ENCODE measurements at places on chromosomes 1 and 21.
A peak's percentile ranks its signal among the peaks of the same experiment; 100 is the strongest.

DNA sequence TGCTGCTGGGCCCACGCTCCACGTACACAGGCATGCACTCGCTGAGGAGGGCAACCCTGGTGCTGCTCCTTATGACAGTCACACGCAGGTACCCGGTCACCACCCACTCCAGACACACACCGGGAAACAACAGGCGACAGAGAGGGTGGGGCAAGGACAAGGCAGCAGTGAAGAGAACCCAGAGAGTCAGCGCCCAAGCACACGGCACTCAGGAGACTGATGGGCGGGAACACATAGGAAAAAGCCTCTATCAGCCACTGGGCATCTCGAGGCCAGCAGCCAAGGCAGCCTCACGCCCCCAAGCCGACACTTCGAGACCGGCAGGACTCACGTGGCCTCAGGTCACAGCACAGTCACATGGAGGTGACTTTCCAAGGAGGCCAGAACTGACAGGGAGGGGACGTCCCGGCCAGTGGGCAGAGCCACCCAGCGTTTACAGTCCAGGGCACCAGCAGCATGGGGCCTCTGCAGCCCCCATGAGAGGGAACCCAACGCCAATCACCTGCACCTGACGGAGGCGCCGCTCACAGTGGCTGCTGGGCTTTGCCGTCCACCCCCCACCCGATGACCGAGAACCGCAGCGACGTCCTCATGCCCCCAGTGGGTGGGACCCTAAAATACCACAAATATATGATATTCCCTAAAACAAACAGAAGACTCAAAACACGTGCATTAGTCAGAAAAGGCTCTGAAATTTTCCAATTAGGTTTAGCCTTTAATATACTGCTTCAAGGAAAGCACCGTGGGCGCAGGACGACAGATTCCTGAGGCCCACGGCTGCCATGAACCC, 19.7 kb downstream of the PTTG1IP start:
- no peak for DNase-seq

DNA sequence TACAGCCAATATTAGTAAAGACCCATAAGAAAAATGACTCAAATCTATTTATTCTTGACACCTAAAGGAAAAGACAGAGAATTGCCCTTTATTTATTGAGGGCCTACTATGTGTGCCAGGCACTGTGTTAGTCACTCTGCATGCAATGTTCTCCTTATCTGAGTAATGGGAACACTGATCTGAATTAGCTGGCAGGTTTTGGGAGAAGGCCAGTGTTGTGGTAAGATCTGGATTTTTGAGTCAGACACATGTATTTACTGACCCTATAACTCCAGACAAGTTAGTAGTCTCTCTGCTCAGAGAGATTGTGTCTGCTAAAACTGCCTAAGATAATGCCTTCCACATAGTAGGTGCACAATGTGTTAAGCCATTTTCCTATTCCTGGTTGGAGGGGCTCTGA, 17.3 kb downstream of the LCE4A start:
- no peak for DNase-seq

- DNase-seq = no peak
These were observed 97.5 kb downstream of the SMYD2 start for GRCh38 chr1:214378492-214378891.

DNA sequence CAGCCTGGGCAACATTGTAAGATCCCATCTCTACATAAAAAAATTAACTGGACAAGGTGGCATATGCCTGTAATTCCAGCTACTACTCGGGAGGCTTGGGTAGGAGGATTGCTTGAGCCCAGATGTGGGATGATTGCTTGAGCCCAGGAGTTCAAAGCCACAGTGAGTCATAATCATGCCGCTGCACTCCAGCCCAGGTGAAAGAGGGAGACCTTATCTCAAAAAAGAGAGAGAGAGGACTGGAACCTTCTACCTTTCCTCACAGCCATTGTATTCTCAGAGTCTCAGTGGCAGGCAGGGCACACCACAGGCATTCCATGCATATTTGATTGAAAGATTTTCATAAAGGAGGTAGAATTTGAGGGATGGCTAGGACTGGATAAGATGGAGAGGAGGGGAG, 78.4 kb downstream of the KIF14 start:
- no peak for DNase-seq

GRCh38 chr1:160007577-160008200, 24.1 kb downstream of the PIGM start:
- DNase-seq = peak; percentile 28

DNA sequence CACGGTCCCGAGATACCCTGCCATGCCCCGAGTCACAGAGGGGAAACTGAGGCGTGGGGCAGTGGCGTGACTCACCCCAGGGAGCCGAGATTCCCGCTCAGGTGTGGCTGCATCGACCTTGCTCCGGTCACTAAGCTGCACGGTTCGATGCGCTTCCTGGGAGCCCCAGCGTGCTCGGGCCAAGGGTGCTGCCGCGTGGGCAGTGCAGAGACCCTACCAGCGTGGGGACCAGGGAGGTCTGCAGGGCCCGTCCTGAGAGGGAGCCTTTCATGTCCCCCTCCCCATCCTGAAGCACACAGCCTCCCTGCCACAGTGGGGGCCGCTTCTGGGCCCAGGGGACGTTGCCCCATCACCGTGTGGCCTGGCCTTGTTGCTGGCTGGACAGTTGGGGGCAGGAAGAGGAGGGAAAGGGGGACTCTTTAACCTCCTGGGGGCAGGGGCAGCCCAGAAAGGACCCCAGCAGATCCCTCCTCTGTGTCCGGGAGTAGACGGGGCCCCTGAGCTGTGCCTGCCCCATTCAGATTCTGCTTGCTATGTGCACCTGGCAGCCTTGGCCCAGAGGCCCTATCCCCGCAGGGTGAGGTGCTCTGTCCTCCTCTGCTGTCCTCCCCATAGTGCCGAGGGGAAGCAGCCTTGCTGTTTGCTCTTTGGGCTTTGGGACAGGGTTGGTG, 52.3 kb downstream of the COL18A1 start:
- no peak for DNase-seq

DNA sequence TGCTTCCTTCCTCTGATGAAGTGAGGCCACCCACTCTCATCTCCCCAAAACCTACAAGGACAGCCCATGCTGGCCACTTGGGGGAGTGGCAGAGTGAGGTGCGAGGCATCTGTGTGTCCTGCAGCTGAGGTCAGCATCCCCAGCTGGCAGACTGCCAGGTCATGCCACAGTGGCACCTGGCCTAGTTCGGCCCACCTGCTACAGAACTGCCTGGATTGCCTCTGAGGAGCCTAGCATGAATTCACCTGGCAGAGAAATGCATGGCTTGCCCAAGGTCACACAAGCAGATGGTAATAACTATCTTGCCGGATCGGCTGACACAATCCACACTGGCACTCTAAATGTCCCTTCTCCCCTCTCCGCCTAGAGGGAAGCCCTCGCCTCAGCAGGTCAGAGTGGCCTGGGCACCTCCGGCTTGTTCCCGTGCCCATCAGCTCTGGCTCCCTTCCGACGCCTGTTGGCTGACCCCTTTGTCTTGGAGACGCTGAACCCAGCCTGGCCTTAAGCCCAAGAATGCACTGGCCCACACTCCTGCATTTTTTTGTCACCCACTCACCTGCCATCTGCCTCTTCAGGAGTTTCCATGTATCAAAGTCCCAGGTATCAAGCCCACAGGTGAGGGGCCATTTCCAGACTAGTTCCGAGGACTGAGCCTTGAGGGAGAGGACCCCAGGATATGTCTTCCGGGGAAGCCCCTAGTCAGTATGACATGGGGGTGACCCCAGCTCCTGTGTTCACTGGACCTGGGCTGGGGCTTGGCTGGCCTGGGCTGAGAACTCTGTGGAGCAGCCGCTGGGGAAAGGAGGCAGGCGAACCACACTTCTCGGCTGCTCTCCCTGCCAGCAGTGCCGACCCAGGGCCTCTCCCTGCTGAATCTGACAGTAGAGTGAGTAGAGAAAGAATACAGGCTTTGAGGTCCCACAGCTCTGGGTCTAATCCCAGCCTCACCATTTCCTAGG, 21.7 kb downstream of the ECE1 start:
- DNase-seq = no peak

DNA sequence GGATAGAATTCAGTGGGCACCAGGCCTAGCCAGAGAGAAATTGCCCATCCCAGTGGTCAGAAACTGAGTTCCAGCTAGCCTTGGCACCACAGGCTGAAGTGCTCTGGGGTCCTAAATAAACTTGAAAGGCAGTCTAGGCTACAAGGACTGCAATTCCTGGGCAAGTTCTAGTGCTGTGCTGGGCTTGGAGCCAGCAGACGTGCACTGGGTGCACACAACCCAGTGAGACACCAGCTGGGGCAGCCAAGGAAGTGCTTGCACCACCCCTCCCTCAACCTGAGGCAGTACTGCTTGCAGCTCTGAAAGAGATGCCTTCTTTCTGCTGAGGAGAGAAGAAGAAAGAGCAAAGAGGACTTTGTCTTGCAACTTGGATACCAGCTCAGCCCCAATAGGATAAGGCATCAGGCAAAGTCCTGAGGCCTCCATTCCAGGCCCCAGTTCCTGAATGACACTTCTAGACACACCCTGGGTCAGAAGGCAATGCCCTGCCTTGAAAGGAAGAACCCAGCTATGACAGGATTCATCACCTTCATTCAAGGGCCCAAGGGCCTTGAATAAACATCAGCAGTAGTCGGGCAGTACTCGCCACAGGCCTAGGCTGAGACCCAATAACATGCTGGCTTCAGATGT, 55.1 kb downstream of the OVGP1 start:
- DNase-seq = no peak

DNA sequence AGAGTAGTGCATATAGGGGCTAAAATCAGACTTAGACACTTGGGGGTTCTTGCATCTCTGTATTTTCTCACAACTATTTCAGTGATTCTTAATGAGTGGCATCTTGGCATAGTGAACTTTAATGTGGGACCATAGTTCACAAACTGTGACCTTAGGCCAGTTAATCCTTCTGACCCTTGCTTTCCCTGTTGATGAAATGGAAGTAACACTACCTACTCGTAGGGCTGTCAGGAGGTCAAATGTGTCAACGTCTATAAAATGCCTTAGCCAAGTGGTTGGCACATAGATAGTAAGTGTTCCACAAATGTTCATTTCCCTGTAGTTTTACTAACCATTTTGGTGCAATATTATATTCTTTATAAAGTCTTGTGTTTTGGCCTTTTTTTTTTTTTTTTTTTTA, 49.4 kb downstream of the DYRK1A start:
- DNase-seq = no peak

All from nephron progenitor cell (in vitro differentiated cells).